ENCODE measurements at places on chromosomes 5 and 9.

GRCh38 chr5:16994565-16994964 lies 58.5 kb upstream of the MYO10 start:
- peak; percentile 27 for DNase-seq

GRCh38 chr9:86830356-86830755 lies 117.0 kb downstream of the GAS1 start:
- no peak for DNase-seq

GRCh38 chr9:130735566-130735965 lies 42.0 kb downstream of the EXOSC2 start:
- no peak for DNase-seq

DNA sequence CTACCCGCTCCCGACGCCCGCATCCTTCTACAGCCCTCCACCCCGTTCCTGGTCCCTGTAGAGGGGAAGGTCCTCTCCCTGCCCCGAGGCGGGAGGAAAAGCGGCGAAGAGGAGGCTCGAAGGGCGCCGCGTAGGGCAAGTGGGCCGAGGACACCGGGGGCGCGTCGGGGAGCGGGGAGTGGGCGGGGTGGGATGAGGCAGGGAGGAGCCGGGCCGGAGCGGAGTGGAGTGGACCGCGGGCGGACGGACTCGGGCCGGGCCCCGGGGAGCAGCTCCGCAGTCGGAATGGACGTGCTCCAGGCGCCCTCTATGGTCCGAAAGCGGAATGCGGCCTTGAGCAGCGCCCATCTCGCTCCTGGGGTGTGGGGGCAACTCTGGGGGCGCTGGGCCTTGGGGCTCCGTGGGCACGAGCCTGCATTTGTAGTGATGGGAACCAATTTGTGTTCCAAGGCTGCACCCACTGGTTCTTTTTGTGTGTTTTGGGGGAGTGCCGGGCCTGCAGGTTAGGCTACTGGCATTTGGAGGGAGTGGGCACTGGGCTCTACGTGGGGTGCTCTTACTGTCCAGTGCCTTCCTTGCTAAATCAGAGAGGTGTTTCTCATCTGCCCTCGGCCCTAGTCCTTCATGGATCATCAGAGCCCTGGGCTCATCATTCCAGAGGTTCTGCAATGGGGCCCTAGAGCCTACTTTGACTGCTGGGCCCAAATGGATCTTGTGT lies 7.3 kb downstream of the IRX1 start:
- no peak for DNase-seq

GRCh38 chr5:66368811-66369210 lies 224.7 kb downstream of the SREK1 start:
- DNase-seq = no peak

- DNase-seq = no peak
Measured at GRCh38 chr5:112706446-112707016, 31.2 kb upstream of the APC start.

GRCh38 chr5:15300141-15300540 lies 199.8 kb upstream of the FBXL7 start:
- no peak for DNase-seq

DNA sequence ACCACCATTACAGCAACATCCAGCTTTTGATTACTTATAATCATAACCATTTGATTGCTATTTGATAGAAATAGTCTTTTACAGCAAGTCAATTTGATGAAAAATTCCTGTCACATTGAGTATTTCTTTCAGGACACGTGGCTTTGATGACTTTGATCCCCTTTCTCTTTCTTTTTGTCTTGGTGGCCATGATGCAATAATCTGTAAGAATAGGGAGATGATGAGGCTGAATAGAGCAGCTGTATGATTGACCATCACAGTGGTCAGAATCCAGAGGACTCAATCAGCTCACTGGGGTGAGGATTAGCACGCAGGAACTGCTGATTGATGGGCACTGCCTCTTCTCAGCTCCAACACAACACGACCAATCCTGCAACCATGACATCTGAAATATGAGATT lies 262.7 kb downstream of the PARP8 start:
- no peak for DNase-seq

All from adipocyte (in vitro differentiated cells).